ENCODE measurements at places on chromosomes 6 and 20.
A peak's percentile ranks its signal among the peaks of the same experiment; 100 is the strongest.

GRCh38 chr6:97440590-97441176, 157.7 kb upstream of the MMS22L start:
- DNase-seq, result peak; percentile 18

- no peak for DNase-seq
These were observed 18.6 kb upstream of the POLR1H start for GRCh38 chr6:30042476-30042875.

DNA sequence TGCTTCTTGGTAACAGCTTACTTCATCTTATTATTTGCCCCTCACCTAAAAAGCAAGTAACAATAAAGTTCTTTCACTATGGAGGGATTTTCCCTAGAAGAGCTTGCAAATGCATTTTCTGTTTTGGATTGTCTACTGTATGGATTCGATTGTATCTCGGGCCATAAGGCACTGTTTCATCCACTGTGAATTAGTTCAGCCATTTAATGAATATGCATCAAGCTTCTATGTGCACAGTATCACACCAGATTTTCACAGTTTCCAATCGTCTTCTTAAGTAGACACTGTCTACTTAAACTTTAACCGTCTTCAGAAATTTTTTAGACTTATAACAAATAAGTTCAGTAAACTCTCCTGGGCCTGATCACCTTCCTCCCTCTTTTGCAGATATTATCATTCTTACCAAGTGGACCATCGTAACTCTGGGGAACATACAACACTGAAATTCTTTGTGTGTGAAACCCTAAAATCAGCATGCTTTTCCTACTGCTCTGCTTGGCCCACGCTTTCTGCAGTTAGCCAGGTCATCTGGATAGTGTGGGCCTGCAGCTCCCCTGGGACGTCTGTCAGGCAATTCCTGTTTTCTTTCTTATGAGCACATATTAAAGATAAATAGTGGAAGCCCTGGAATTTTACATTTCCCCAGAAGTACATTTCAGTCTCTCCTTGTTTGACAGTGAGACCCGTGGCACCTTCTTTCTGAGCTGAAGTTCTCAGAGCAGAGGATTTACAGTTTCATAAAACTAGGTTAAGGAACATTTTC, 136.5 kb upstream of the PDE10A start:
- no peak for DNase-seq

- DNase-seq, result no peak
These were observed 43.5 kb downstream of the TTI1 start for GRCh38 chr20:37989601-37990295.

DNA sequence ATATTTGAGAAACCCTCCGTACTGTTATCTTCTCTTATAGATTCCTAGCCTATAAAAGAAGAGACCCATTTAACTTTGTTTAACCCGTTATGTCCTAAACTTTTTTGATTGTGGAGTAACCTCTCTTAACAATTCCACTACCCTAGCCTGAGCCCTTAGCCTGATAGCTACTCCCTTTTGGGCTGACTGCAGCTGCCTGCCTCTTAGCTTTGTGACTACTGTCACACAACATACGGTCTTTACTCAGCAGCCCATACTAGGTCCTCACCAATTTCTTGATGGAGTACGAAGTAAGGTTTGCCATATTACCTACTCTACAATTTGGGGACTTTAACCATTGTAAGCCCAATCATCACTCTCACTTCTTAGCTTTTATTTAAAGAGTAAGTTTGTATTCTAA, 72.7 kb downstream of the QRSL1 start:
- no peak for DNase-seq

DNA sequence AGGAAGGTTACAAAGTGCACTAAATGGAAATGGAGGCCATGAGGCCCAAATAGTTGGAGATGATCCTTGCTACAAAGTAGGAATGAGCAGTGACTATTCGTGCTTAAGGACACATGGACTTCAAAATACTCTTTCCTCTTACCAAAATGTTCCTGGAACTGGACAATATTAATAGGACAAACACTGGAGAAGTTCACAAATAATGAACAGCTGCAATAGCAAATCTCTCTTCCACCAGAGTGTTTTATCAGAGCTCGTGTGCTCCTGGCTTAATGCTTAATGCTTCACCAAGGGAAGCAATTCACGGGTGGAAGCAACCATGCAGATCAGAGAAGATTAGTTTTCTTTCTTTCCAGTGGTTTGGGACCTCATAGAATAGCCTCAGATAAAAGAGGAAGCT, 435.4 kb downstream of the BCKDHB start:
- no peak for DNase-seq

GRCh38 chr6:28943223-28943556, 19.4 kb upstream of the TRIM27 start:
- no peak for DNase-seq

GRCh38 chr6:54087721-54088120, 23.5 kb upstream of the MLIP start:
- DNase-seq, result no peak

- DNase-seq, result no peak
These were observed 148.0 kb upstream of the SPTLC3 start for GRCh38 chr20:12860619-12861247.

DNA sequence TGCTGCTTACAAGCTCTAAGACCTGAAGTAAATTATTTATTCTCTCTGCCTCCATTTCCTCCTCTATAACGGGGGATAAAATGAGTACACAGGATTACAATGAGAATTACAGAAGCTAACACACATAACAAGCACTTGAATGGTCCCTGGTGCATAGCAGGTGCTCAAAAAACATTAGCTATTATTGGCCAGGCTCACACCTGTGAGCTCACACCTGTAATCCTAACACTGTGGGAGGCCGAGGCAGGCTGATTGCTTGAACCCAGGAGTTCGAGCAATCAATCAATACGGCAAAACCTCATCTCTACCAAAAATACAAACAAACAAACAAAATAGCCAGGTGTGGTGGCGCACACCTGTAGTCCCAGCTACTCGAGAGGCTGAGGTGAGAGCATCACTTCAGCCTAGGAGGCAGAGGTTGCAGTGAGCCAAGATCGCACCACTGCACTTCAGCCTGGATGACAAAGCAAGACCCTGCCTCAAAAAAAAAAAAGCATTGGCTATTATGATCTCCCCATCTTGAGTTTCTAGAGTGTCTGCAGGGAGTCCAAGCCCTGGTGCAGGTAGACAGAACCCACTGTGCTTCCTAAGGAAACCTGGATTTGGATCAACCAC, 68.1 kb downstream of the PREX1 start:
- no peak for DNase-seq

All from NT2/D1 (cell line).